ENCODE measurements at places on chromosomes 1 and 21.

- DNase-seq: no peak
Observed at GRCh38 chr1:48670234-48671020, 106.3 kb downstream of the BEND5 start.

DNA sequence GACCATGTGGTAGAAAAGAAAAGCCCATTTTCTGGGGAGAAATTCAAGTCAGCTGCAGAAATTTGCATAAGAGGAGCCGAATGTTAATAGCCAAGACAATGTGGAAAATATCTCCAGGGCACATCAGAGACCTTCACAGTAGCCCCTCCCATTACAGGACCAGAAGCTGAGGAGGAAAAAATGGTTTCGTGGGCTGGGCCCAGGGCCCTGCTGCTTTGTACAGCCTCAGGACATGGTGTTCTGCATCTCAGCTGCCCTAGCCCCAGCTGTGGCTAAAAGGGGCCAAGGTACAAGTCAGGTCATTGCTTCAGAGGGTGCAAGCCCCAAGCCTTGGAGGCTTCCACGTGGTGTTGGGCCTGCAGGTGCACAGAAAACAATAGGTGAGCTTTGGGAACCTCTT is 108.3 kb downstream of the DMRTB1 start:
- no peak for DNase-seq

- no peak for DNase-seq
Observed at GRCh38 chr1:247576514-247576913, 11.6 kb upstream of the OR2G2 start.

DNA sequence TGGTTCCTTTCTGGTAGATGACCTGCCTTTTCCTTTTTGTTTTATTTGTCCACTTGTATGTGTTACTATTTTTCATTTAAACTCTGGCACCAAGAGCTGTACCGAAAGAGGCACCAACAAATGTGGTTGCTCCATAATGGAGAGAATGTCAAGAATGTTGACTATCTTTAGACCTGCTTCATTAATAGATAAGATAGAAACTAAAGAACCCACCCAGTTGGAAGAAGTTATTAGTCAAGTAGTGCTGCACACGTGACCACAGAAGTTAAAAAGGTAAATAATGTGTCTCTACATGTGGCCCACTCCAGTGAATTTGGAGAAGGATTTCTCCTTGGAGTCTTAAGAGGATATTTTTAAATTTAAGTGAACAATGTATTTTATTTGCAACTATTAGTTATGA is 9.3 kb downstream of the ATP1A1 start:
- no peak for DNase-seq

DNA sequence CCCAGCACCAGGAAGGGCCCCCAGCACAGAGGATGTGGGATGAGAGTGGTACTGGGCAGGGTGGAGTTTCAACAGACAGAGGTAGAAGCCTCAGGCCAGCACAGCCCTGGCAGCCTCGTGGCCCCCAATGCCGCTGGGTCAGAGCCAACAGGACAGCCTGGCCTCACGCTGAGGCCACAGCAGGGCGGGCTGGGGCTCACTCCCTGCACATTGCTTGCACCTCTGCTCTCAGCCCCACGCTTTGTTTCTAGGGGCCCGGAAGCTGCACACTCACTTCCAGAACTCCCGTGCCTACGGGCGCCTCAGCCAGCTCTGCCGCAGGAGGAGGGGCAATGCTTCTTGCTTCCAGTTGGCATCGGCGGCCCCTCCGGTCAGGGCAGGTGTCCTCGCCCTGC is 72.9 kb downstream of the SIK1 start:
- no peak for DNase-seq

DNA sequence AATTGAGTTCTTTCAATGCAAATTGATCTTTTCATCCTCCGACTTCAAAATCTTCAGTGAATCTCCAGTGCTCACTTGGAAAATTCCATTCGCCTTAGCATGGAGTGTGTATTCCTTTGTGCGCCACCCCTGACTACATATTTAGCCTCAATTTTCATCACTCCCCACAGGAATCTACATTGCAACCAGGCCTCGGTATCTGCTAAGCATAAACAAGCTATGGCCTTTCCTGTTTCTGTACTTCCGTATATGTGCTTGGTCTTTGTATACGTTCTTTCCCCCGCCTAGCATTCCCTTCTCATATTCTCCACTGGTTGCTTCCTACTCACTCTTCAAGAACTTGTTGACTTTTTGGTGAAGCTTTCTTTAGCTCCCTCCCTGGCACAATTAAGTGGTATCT is 470.8 kb downstream of the LMO4 start:
- no peak for DNase-seq

- DNase-seq: peak; percentile 33
Observed at GRCh38 chr1:167627865-167628641, 2.0 kb upstream of the RCSD1 start.

GRCh38 chr1:156122519-156123355 is 8.2 kb downstream of the LMNA start:
- no peak for DNase-seq

All from activated CD8-positive, alpha-beta memory T cell treated with anti-CD3 and anti-CD28 coated beads for 1 hour (primary cell).